NCI-H345 (cell line): ENCODE measurements at places on chromosomes 12 and 14.

- no peak for DNase-seq
Observed at GRCh38 chr12:53045696-53046045, 4.2 kb upstream of the TNS2 start.

DNA sequence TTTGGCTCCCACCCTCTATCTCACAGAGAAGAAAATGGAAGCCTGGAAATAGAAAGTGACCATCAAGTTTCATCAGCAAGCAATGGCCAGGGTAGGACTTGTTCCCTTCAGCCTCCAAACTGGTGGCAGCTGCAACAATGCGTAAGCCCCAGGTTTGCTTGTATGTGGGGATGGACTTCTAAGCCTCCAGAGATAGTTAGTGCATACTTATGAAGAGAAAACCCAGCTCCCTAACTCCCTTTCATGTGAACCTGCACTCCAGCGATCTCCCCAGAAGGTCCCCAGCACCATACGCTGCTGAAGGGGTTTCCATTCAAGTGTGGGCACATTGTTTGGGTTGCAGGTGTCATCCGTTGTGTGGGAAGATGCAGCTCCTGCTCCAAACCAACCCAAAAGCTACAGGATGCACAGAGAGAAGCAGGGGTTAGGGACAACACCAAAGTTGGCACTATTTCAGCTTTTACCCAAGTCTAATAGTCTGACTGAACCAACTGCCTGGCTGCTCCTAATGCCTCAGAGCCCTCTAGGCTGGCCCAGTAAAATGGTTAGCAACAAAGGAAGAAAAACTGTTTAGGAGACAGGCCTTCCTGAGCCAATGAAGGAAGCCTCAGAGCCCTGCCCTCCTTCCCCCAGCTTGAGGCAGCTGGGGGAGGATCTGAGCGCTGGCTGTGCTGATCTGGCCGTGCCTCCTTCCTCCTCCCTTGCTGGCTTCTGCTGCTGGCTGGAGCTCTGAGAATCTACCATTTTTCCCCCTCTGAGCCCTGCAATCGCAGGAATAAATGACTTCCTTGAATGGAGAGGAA lies 12.3 kb downstream of the ZFP36L1 start:
- DNase-seq: no peak

DNA sequence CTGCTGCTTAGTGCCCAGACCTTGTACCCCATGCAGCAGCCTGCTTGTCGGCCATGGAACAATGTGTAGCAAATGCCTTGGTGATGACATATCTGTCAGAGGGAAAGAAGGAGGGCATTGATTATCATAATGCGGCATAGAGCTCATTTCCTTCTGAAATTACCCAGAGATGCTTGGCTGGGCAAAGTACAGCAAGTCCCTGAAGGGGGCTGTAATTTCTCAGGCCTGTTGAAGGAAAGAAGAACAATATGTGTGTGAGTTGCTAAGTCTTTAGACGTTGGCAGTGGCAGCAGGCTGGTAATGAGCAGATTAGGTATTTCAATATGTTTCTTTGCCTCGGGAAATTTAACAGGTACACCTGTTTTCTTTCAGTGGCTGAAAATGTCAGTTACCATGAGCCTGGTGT lies 128.6 kb downstream of the CRADD start:
- DNase-seq: no peak

DNA sequence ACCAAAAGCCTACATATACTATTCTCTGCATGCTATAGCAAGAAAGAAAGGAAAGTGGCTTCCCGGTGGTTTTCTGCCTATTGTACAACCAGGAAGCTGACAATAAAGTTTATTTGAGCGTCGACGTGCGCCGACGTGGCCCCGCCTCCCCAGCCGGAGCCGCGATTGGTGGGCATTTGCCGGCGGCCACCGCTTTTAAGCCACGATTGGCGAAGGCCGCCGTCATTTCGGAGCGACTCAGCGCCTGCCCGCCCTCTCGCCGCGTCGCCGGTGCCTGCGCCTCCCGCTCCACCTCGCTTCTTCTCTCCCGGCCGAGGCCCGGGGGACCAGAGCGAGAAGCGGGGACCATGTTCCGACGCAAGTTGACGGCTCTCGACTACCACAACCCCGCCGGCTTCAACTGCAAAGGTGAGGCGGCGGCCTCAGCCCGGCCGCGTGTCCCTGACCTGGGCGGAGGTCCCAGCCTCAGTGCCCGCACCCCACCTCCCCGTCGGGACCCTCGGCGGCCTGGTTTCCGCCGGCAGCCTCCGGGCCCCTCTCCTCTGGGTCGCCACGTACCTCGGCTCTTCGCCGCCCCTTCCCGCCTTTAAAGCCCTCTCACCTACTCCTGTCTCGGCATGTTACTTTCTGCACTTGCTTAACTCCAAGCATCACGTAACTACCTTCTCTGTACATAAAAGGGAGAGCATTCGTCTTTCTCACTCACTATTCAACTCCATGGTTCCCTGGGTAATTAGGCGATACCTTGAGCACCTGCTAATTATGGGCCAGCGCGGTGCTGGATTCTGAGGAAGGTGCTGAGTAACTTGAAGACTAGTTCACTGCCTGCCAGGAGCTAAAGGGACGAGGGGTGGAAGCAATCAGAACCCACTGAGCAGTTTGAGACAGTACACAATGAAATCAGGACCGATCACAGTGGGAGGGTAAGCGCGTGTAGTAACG lies at the start of gene RTRAF:
RTRAF (plus strand) TSS at position 254 of the 942 bp plus-strand sequence; CDS start at position 348, 94 bp downstream.
- DNase-seq: peak; percentile 94

GRCh38 chr14:50830932-50831725 lies at the start of gene NIN:
NIN (minus strand) TSS chr14:50831162; CDS start chr14:50822056, 9,106 bp downstream.
- peak; percentile 86 for DNase-seq
